WTC11 (cell line): ENCODE measurements at places on chromosomes 6 and 20. TPM values are rescaled to one million over a fixed set of nuclear protein-coding genes. Genes with fewer than 3 reads are reported as not detected.

DNA sequence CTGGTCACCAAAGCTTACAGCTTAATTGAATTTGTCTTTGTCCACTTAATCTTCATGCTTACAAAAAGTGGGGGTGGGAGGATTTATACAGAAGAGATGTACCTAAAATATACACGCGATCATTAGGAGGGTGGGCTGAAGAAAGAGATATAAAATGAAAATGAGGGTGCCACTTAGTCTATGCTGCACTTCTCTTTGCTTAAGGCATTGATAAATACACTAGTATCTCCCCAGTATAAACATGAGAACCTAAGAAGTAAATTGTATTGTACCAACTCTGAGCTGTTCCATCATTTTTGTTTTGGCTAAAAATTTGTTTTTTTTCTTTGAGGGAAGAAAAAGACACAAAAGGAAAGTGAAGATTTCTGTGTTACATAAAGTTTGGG lies 170.8 kb upstream of the ZNF217 start:
- H3K27me3 ChIP-seq, result peaks cover 35% of the 10 kb centered on the region
- H3K4me1 ChIP-seq, result peaks cover 45% of the 10 kb centered on the region
- H3K4me3 ChIP-seq, result peak overlapping the region; percentile 45
- no peak for DNase-seq
- peak overlapping the region; percentile 96 for H3K27ac ChIP-seq

The ZNF335 gene
- total RNA-seq, result 16.3 to 20.0 TPM (median 16.4 TPM) in 3 replicates

The LY6G6F gene
- not detected in 3 replicates for total RNA-seq

GRCh38 chr6:29017428-29017802 lies 12.3 kb upstream of the ZNF311 start:
- no peak for DNase-seq
- H3K4me1 ChIP-seq, result no peaks in the 10 kb centered on the region; the same call in none of the 2 replicates
- peaks cover 43% of the 10 kb centered on the region for H3K27me3 ChIP-seq
- H3K27ac ChIP-seq, result no peak overlapping the region
- H3K4me3 ChIP-seq, result peak overlapping the region; percentile 87
- peaks cover 5% of the 10 kb centered on the region; the same call in 1 of the 2 replicates for H3K36me3 ChIP-seq

DNA sequence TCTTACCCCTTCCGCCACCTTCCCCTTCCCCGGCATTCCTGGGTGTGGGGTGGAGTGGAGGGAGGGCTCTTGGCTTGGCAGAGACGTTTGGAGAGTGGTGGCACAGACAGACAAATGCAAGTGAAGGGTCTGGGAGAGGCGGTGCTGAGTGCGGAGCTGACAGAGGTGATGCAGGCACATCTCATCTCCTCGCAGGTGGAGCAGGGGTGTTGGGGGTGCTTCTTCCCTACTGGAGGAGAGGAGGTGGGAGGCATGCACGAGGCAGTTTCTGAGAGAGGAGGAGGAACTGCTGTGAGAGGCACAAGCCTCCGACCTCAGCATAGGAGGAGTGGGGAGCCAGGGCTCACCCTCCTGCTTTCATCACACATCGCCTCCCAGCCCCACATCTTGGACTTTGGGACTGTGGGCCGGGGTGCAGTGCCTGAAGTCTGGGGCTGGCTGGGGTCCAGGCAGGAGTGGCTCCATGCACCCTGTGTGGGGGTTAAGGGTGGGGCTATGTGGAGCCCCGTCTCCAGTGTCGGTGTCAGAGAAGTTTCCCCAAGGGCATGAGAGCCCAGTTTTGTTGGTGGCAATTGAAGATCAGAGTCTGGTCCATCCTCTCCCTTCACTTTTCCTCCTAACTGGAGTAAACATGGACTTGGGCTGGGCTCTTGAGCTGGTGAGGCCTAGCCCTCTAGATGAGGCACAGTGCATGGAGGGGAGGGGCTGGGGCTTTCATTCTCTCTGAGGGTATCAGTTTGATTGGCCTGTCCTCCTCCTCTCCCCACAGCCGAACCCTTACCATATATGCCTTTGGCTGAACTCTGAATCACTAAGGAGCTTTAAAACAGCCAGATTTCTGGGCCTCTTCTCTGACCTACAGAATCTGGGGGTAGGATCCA lies 20.2 kb upstream of the SLC22A7 start:
- H3K27me3 ChIP-seq, result peaks cover 53% of the 10 kb centered on the region
- H3K4me1 ChIP-seq, result peaks cover 34% of the 10 kb centered on the region
- H3K4me3 ChIP-seq, result no peak overlapping the region
- H3K36me3 ChIP-seq, result no peaks in the 10 kb centered on the region
- no peak overlapping the region for H3K27ac ChIP-seq
- DNase-seq, result no peak

GRCh38 chr6:118372413-118372812 lies 175.7 kb upstream of the PLN start:
- no peak overlapping the region for H3K27ac ChIP-seq
- H3K4me3 ChIP-seq, result no peak overlapping the region
- 0 out of 2 replicates have a peak, but pooled peaks cover 4% of the 10 kb centered on the region for H3K4me1 ChIP-seq
- no peak for DNase-seq
- 0 out of 2 replicates have a peak, but pooled peaks cover 3% of the 10 kb centered on the region for H3K36me3 ChIP-seq

The LINC00237 gene
- 0.78 to 3.1 TPM (median 0.80 TPM) in 3 replicates for total RNA-seq

- H3K27me3 ChIP-seq, result no peaks in the 10 kb centered on the region
- no peak for DNase-seq
- no peaks in the 10 kb centered on the region for H3K4me1 ChIP-seq
Observed at GRCh38 chr6:149845549-149845948, 18.6 kb downstream of the LRP11 start.

DNA sequence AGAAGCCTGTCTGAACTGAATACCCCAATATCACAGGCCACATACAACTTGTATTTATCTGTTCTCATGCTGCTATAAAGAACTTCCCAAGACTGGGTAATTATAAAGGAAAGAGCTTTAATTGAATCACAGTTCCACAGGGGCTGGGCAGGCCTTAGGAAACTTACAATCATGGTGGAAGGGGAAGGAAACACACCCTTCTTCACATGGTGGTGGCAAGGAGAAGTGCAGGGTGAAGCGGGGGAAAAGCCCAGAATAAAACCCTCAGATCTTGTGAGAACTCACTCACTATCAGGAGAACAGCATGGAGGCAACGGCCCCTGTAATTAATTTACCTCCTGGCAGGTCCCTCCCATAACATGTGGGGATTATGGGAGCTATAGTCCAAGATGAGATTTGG lies 50.3 kb upstream of the FNDC1 start:
- H3K27me3 ChIP-seq, result peaks cover 5% of the 10 kb centered on the region; the same call in 1 of the 2 replicates
- H3K36me3 ChIP-seq, result no peaks in the 10 kb centered on the region
- no peak overlapping the region for H3K27ac ChIP-seq
- no peaks in the 10 kb centered on the region for H3K4me1 ChIP-seq
- no peak overlapping the region for H3K4me3 ChIP-seq

DNA sequence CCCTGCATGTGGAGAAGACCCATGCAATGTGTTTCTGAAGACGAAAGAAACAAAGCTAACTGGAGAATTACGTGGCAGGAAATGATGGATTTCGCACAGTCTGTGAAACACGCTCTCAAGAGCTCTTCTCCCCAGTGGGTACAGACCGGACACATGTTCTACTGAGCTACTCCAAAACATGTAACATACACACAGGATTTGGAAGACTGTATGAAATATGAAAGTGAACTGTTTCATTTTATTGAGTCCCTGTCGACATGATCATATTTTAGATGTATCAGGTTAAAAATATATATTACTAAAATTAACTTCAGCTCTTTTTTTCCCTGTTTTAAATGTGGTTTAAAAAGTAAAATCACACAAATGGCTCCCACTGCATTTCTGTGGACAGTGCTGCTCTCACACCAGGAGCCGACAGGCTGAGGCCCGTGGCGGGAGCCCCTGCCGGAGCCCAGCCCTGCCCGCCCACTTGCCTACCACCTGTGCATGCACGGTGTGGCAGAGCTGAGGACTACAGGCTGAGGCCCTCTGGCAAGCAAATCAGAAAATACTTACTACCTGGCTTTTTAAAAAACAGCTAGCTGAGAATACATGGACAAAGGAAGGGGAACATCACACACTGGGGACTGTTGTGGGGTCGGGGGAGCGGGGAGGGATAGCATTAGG lies 58.9 kb upstream of the NXT1 start:
- H3K36me3 ChIP-seq, result no peaks in the 10 kb centered on the region
- H3K4me3 ChIP-seq, result no peak overlapping the region
- H3K4me1 ChIP-seq, result 0 out of 2 replicates have a peak, but pooled peaks cover under 1% of the 10 kb centered on the region
- H3K27ac ChIP-seq, result no peak overlapping the region
- H3K27me3 ChIP-seq, result no peaks in the 10 kb centered on the region

GRCh38 chr6:155181498-155181897 lies 82.3 kb upstream of the CLDN20 start:
- H3K27ac ChIP-seq, result 0 out of 2 replicates have a peak overlapping the region, but pooled peaks have one; percentile 13
- H3K36me3 ChIP-seq, result peaks cover 13% of the 10 kb centered on the region
- no peak overlapping the region for H3K4me3 ChIP-seq
- DNase-seq, result no peak
- no peaks in the 10 kb centered on the region for H3K27me3 ChIP-seq
- peaks cover 15% of the 10 kb centered on the region for H3K4me1 ChIP-seq

DNA sequence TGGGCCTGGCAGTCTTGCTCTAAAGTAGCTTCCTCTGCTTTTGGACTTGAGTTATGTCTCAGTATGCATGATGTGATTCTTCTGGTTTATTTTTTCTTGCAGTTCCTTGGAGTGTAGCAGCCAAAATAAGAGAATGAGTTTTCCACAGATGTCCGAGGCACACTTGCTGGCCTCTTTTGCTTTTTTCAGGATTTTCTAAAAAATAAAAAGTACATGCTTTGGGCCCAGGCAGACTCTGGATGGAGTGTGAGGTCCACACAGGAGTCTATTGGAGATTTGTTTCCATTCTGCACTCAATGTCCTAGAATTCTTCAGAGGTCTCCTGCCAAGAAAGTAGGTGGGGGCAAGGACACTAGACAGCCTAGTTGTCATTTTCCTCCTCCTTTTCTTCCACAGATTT lies 477.6 kb downstream of the EPM2A start:
- peaks cover 11% of the 10 kb centered on the region for H3K4me1 ChIP-seq
- H3K4me3 ChIP-seq, result no peak overlapping the region
- no peaks in the 10 kb centered on the region for H3K27me3 ChIP-seq
- no peaks in the 10 kb centered on the region for H3K36me3 ChIP-seq

DNA sequence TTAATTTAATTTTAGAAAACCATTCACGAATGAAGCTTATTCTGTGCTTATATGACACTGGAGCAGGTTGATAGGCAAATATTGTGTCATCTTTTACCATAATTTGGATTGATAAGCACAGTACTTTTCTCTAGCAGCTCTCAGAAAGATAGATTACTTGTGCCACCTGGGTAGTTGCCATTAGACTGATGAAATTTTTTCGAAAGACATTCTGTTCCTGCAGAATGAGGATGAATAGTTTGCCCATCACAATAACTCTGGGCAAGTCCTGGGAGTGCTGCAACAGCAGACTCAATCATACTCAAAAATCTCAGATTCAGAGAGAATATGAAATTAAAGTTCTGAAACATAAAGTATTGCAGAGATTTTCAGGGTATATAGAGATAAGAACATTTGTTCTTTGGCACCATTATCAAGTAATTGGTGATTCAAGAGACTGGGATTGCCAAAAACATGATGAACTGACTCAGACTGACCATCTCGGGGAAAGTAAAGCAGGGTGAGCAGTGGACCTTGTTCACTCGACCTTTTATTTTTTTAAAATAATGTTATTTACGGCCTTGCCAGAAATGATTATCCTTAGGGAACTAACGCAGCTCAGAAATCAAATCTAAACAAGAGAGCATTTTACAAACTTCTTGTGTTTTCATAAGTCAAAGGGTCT lies 65.8 kb upstream of the PTCHD4 start:
- no peak overlapping the region for H3K27ac ChIP-seq
- H3K27me3 ChIP-seq, result no peaks in the 10 kb centered on the region
- H3K4me3 ChIP-seq, result no peak overlapping the region
- H3K36me3 ChIP-seq, result no peaks in the 10 kb centered on the region
- DNase-seq, result no peak

GRCh38 chr20:25076731-25077609 lies 5.0 kb downstream of the VSX1 start:
- H3K4me3 ChIP-seq, result peak overlapping the region; percentile 64
- peaks cover 13% of the 10 kb centered on the region for H3K4me1 ChIP-seq
- no peak for DNase-seq
- no peaks in the 10 kb centered on the region for H3K36me3 ChIP-seq

The MEI4 gene
- total RNA-seq, result 0.18 to 0.21 TPM (median 0.20 TPM) in 3 replicates

The DST gene
- total RNA-seq, result 102 to 132 TPM (median 105 TPM) in 3 replicates

- H3K4me1 ChIP-seq, result no peaks in the 10 kb centered on the region
- H3K36me3 ChIP-seq, result no peaks in the 10 kb centered on the region
- no peaks in the 10 kb centered on the region for H3K27me3 ChIP-seq
- no peak overlapping the region for H3K27ac ChIP-seq
Observed at GRCh38 chr6:71324194-71324785, 35.7 kb downstream of the OGFRL1 start.

DNA sequence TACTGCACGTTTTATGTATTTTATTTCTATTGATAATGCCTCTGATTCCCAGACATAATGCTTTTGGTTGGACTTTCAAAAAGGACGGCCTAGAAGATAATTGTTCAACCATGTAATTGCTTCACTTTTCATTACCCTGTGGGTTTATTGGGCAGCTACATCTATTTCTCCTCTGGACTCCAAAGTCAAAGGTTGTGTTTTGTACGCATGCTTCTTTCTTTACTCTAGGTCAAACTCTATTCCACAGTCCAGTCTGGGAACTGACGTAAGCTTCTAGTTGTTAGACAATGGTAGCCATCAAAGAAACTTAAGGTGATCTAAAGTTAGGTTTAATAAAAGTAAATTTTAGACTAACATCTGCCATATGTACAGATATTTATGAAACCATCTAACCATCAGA lies 6.6 kb upstream of the SLC17A3 start:
- peaks cover 2% of the 10 kb centered on the region for H3K4me1 ChIP-seq
- peaks cover 2% of the 10 kb centered on the region for H3K27me3 ChIP-seq
- H3K4me3 ChIP-seq, result no peak overlapping the region
- no peak overlapping the region for H3K27ac ChIP-seq

The PRDM13 gene
- total RNA-seq, result 0.09 to 0.14 TPM (median 0.11 TPM) in 3 replicates

The AVP gene
- total RNA-seq, result 0.32 to 0.50 TPM (median 0.34 TPM) in 3 replicates

The NHLRC1 gene
- 1.0 to 1.4 TPM (median 1.2 TPM) in 3 replicates for total RNA-seq

DNA sequence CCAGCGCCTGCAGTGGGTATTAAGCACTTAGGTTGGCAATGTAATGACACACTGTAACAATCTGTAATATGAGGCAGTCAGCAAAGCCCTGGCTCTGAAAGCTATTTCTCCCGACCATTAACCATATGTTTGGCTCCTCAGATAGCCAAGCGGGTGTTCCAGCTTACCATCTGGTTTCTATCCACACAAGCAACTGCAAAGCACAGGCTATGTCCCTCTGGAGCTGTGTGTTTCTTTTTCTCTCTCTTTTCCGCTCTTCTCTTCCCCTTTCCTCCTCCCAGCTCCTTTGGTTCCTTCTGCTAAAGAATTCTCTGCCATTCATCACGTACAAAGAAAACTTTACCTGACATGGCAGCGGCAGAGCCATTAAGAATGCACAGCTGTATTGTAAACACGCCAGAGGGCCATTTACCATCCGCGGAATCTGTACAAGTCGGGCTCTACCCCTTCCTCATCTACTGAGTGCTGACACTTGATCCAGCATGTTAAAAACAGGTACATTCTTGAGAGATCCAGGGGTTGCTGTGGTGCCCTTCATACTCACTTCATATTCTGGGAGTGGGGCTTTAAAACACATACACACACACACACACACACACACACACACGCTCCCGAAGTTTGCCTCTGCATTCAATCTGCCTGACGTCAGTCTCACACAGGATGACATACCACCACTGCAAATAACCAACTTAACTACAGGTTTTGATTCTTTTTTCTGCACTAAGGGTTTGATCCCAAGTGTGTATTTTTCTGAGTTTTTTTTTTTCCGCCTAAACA lies 77.2 kb downstream of the BACH2 start:
- no peak overlapping the region for H3K27ac ChIP-seq
- H3K4me1 ChIP-seq, result 0 out of 2 replicates have a peak, but pooled peaks cover 4% of the 10 kb centered on the region
- no peak for DNase-seq
- no peaks in the 10 kb centered on the region; the same call in 1 of the 2 replicates for H3K27me3 ChIP-seq
- no peak overlapping the region for H3K4me3 ChIP-seq
